HuH-7.5 (cell line): ENCODE measurements at places on chromosomes 7 and 10.

- DNase-seq, result no peak
Measured at GRCh38 chr10:72328829-72329204, 25.9 kb downstream of the DNAJB12 start.

- DNase-seq, result no peak
Measured at GRCh38 chr10:83476211-83476610, 663.1 kb upstream of the GHITM start.

- no peak for DNase-seq
Measured at GRCh38 chr10:127398140-127398970, 150.8 kb upstream of the NPS start.

- no peak for DNase-seq
Measured at GRCh38 chr7:78970440-78970916, 483.0 kb downstream of the MAGI2 start.

DNA sequence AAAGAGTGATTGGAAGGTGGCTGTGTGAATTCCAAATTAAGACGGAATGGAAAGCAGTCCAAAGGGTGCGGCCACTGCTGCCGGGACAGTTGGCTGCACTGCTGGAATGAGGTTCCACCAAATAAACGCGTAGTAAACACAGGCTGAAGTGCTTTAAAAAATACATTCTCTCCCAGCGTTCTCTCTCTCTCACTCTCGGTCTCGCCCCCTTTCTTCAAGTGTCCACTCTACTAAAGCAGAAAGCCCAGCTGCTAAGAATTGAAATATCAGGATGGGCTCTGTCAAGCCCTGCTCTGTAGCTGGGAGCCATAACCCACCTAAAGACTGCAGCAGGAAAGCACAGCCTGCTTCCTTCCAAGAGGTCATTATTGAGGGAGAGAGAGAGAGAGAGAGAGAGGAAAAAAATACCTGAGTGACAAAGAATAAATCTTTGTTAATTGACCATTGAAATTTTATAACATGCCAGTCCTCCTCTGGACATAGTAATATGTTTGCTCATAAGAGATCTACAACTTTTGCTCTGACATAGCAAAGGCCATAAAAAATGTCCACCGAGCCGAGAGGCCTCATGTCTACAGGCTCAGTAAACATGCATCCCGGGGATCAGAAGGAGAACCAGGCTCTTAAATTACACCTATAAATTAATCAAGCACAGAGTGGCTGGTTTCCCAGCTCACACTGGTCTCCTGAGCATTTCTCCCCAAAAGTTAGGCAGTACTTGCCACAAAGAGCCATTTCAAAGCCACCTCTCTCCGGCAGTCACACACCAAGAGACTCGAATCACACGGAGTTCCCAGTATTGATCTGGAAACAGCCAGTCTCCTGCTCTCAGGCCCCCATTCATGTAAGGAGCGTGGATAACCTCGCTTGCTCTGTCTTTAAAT is 72.8 kb downstream of the FGFR2 start:
- no peak for DNase-seq

DNA sequence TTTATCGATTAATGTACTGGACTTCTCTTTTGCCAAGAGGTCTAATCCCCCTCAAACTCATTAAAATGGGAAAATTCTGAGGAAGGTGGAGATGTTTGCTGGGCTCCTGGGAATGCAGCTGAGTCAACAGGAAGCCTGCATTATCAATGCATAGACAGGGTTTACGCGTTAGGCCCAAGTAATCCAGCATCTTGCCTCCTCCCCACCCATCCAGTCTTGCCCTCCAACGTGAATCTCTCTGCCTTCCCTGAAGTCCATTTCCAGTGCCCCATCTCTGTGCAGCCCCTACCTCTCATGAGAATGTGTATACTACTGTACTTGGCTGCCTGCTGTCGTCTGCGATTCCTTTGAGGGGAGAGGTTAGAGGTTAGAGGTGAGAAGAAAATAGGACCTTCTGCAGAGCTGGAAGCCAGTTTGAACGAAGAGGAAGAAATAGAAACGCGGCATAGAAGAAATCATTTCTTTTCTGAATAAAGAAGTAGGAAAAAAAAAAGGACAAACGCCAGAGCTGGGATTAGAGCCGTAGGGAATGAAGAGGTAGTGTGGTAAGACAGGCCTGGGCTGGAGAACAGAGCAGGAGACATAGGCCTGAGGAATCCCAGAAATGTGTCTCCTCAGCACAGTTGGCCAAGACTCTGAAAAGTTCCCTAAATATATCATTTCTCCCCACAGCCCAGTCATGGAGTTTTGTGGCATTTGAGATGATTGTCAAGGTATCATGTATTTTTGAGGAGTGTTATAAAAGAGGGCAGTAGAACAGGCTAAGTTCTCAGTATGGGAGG is 75.6 kb downstream of the MYOF start:
- no peak for DNase-seq
